ENCODE measurements at places on chromosomes 6 and 20.
A peak's percentile ranks its signal among the peaks of the same experiment; 100 is the strongest.

GRCh38 chr6:150207931-150208570, 65.2 kb downstream of the PPP1R14C start:
- no peak overlapping the region for H3K27ac ChIP-seq
- no peaks in the 10 kb centered on the region for H3K4me1 ChIP-seq
- DNase-seq = no peak

- no peaks in the 10 kb centered on the region for H3K4me1 ChIP-seq
- no peak overlapping the region for H3K4me3 ChIP-seq
- H3K27me3 ChIP-seq = no peaks in the 10 kb centered on the region
- H3K36me3 ChIP-seq = no peaks in the 10 kb centered on the region
These were observed 690.3 kb downstream of the HTR1B start for GRCh38 chr6:76772951-76773350.

- no peak overlapping the region for H3K27ac ChIP-seq
- no peak overlapping the region for H3K4me3 ChIP-seq
- H3K4me1 ChIP-seq = no peaks in the 10 kb centered on the region
These were observed 34.2 kb downstream of the PKHD1 start for GRCh38 chr6:52053038-52053695.

GRCh38 chr6:50990750-50991446, 172.2 kb downstream of the TFAP2B start:
- H3K4me1 ChIP-seq = no peaks in the 10 kb centered on the region
- no peaks in the 10 kb centered on the region for H3K36me3 ChIP-seq
- H3K27ac ChIP-seq = no peak overlapping the region
- no peak overlapping the region for H3K4me3 ChIP-seq
- no peak for DNase-seq

- no peaks in the 10 kb centered on the region for H3K27me3 ChIP-seq
- H3K4me1 ChIP-seq = peaks cover 11% of the 10 kb centered on the region
- H3K36me3 ChIP-seq = no peaks in the 10 kb centered on the region
- no peak overlapping the region for H3K4me3 ChIP-seq
- no peak overlapping the region for H3K27ac ChIP-seq
- peak; percentile 28 for DNase-seq
These were observed 205.1 kb upstream of the GMDS start for GRCh38 chr6:2450546-2450945.

DNA sequence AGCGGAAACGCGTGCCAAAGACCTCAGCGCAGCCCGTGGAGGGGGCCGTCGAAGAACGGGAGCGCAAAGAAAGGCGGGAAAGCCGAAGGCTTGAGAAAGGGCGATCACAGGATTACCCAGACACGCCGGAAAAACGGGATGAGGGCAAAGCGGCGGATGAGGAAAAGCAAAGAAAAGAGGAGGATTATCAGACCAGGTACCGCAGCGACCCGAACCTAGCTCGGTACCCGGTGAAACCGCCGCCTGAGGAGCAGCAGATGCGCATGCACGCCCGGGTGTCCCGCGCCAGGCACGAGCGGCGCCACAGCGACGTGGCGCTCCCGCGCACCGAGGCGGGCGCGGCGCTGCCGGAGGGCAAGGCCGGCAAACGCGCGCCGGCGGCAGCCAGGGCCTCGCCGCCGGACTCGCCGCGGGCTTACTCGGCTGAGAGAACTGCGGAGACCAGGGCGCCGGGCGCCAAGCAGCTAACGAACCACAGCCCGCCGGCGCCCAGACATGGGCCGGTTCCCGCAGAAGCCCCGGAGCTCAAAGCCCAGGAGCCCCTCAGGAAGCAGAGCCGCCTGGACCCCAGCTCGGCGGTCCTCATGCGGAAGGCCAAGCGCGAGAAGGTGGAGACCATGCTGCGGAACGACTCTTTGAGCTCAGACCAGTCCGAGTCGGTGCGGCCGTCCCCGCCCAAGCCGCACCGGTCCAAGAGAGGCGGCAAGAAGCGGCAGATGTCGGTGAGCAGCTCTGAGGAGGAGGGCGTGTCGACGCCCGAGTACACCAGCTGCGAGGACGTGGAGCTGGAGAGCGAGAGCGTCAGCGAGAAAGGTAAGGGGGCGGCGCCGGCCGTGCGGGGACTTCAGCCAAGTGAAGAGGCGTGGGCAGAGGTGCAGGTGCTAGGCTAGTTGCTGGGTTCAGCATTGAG, 296.2 kb downstream of the RIMS1 start:
- H3K27ac ChIP-seq = no peak overlapping the region
- peaks cover 10% of the 10 kb centered on the region for H3K4me1 ChIP-seq
- peak overlapping the region; percentile 48 for H3K4me3 ChIP-seq
- DNase-seq = no peak
- no peaks in the 10 kb centered on the region for H3K36me3 ChIP-seq

DNA sequence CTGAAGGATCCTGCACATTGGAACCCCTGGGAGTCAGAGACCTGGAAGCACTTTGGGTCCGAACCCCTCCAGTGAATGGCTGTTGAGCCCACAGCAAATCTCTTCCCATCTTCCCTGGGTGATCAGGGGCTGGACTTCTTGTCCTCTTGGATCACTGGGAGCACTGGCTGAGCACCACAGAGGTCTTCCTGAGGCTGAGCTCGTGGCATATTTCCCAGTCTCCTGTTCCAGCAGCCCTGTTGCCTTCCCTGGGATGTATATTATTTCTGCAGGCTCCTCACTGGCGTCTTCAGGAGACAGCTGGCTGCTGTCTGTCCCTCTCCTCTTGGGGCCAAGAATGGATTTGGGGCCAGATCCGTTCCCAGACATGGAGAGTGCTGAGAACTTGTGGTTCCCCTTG, 43.4 kb downstream of the PTK7 start:
- no peak overlapping the region for H3K27ac ChIP-seq
- no peaks in the 10 kb centered on the region for H3K36me3 ChIP-seq
- H3K4me1 ChIP-seq = no peaks in the 10 kb centered on the region
- no peak for DNase-seq
- no peak overlapping the region for H3K4me3 ChIP-seq
